Astrocyte of the spinal cord (primary cell): ENCODE measurements at places on chromosomes 5 and 9.

DNA sequence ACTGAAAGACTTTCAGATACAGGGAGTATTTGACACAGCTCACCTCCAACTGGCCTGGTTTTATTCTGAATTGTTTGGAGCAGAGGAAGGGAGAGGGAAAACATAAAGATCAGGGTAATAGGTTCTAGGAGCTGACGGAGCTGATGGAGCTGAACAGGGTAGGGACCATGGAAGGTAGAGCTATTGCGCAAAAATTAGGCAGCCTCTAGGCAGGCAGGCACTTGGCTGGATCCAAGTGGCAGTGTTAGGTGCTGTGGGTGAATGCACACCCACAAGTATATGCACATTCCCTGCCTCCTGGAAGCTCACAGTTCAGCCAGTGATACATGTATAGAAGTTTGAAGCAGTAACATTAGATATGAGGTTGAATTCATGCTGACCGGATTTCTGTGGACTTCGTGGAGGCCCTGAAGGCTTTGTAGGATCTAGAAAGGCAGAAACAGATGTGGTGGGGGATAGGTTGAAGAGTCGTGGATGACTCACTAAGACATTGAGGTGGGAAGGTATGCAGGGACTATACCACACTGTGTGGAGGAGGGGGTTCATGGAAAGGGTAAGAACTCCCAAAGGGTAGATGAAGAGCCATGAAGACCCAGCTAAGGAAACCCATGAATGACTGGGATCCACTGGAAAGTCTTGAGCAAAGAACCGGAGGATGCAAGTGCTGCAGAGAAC, 50.8 kb downstream of the WWC1 start:
- DNase-seq = peak; percentile 51

- DNase-seq = peak; percentile 95
Measured at GRCh38 chr5:172868924-172869591, 35.0 kb downstream of the ERGIC1 start.

GRCh38 chr9:36063804-36064447, 27.2 kb downstream of the RECK start:
- DNase-seq = peak; percentile 17

GRCh38 chr5:179858241-179858585, 404 bp downstream of the MRNIP start:
- DNase-seq = no peak

GRCh38 chr9:15392363-15392762, 30.3 kb upstream of the SNAPC3 start:
- no peak for DNase-seq

- no peak for DNase-seq
Measured at GRCh38 chr5:112865128-112865527, 4.0 kb downstream of the SRP19 start.

- DNase-seq = peak; percentile 81
Measured at GRCh38 chr9:128201441-128202369, 1.5 kb upstream of the DNM1 start.

DNA sequence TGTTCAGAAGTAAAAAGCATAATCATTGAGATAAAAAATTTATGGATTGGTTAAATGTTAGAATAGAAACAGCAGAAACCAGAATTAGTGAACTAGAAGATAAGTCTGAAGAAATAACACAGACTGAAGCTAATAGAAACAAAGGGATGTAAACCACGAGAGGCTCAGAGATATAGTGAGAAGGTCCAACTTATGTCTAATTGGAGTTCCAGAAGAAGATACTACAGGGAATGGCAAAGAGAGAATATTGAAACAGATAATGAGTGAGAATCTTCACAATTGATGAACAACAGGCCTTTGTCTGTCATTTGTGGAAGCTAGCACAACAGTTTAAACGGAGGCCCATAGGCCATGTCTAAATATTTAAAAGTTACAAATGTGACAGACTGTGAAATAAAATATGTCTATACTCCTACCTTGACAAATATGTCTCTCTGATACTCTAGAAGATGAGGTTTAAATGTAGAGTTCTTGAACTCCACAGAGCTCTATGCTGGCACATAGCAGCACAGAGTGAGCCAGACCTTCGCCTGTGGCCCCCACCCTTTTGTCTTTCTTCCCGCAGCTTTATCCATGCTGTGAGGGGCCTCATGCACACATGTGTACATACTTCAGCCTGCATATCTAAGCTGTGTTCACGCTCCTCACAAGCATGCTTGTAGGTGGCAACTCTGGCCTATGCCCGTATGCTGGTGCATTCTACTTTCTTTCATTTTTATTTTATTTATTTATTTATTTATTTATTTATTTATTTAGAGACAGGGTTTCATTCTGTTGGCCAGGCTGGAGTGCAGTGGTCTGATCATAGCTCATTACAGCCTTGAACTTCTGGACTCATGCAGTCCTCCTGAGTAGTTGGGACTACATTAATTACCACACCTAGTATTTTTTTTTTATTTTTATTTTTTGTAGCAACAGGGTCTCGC, 45.0 kb upstream of the ABL1 start:
- DNase-seq = no peak

GRCh38 chr9:127307802-127308201, 43.2 kb downstream of the GARNL3 start:
- DNase-seq = no peak
